ENCODE measurements at places on chromosomes 3 and 15. TPM values are rescaled to one million over a fixed set of nuclear protein-coding genes. Genes with fewer than 3 reads are reported as not detected.

The SPTBN5 gene
- total RNA-seq: 0.27 TPM

The SH2D7 gene
- 4.2 TPM for total RNA-seq

The SEMA6D gene
- total RNA-seq: 120 TPM

The MAP1A gene
- 1.2 TPM for total RNA-seq

The GPR160 gene
- 231 TPM for total RNA-seq

The NAALADL2 gene
- 21.0 TPM for total RNA-seq

The WDR72 gene
- total RNA-seq: not detected
